AG09309 (cell line): ENCODE measurements at places on chromosomes 1 and 21.
A peak's percentile ranks its signal among the peaks of the same experiment; 100 is the strongest.

- no peak for DNase-seq
These were observed 156.2 kb upstream of the RGS18 start for GRCh38 chr1:192002063-192002462.

GRCh38 chr21:43832648-43833047 is 32.4 kb upstream of the AGPAT3 start:
- no peak for DNase-seq

DNA sequence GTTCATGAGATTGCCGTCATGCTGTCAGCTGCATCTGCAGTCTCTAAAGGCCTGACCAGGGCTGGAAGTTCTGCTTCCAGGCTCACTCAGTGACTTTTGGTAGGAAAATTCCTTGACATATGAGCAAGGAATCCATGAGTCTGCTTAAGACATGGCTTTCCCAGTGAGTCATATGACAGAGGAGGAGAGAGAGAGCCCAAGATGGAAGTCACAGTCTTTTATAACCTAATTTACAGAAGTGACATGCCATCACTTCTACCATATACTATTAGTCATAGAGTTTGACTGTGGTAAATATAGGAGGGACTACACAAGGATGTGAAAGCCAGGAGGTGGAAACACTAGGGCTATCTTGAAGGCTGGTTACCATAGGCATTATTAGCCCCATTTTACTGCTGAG is 115.2 kb downstream of the ROR1 start:
- DNase-seq = no peak

- no peak for DNase-seq
These were observed 127.8 kb downstream of the RERE start for GRCh38 chr1:8689431-8690252.

DNA sequence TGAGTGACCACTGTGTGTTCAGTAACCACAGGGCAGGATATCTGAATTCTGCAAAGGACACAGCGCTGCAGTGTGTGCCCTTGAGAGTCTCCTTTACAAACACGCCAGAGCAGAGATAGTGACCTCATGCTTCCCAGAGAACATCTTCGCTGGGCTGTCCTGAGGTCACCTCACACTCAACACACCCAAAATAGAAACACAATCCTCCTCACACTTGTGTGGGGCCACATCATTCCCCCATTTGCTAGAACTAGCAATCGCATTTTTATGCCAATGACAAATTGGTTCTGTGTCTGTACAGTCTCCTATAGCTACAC is 140.1 kb upstream of the NRIP1 start:
- no peak for DNase-seq

GRCh38 chr1:166350490-166350889 is 183.7 kb upstream of the FAM78B start:
- DNase-seq = no peak

GRCh38 chr1:48499211-48499735 is 27.3 kb upstream of the SPATA6 start:
- DNase-seq = no peak

GRCh38 chr1:25856856-25857255 is 2.4 kb downstream of the AUNIP start:
- DNase-seq = no peak

DNA sequence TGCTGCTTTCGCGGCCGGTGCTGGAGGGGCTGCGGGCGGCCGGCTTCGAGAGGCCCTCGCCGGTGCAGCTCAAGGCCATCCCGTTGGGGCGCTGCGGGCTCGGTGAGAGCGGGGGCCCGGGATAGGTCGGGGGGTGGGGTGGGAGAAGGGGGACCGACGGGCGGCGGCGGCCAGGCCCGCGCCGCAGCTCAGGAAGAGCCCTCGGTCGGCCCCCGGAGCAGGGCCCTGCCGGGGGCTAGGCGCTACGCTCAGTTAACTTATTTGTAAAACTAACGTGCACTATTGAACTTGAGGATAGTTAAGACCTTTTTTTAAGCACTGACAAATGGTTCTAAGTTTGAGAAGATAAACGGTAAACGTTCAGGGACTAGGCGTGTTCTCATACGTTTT is 418 bp downstream of the DDX20 start:
- no peak for DNase-seq

- peak; percentile 74 for DNase-seq
These were observed 39.9 kb upstream of the BACH1 start for GRCh38 chr21:29258626-29259338.

- no peak for DNase-seq
These were observed 422 bp upstream of the RSBN1 start for GRCh38 chr1:113812661-113813135.

GRCh38 chr1:110319332-110320167 is 19.6 kb upstream of the RBM15 start:
- no peak for DNase-seq

DNA sequence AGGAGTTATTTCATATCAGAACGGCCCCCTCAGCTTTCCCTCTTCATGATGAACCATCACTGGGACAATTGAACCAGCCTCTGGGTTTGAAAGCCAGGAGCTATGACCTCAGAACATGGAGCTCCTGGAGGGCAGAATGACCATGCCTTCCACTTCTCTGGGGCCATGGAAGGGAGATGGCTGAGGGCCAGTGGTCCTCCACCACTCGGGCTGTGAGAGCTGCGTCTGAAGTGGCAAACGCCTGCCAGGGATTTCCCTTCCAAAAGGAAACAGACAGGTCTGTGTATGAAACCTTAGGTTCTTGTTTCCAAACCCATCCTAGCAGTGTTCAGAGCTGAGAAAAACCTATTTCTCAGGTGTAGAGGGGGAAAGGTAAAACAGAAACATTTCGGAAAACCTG is 22.5 kb downstream of the PKP1 start:
- DNase-seq = no peak

- DNase-seq = no peak
These were observed 84.2 kb downstream of the CCDC185 start for GRCh38 chr1:223477456-223477855.

DNA sequence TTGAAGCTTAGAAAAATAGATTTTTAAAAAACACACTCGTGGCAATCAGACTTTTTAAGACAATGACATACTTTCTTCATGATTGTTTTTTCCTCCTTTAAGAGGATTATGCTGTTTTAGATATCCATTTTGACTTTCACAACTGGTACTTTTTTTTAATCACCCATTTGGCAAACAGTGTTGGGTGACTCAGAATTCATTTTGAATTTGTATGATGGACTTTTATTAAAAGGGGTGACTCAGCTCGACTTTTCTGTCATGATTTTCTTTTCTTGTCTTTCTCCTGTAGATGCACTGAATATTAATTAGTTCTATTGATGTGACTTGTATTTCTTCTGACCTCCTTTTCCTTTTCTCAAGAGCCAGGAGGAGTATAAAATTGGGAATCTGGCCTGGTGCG is 44.7 kb downstream of the FMN2 start:
- DNase-seq = no peak

DNA sequence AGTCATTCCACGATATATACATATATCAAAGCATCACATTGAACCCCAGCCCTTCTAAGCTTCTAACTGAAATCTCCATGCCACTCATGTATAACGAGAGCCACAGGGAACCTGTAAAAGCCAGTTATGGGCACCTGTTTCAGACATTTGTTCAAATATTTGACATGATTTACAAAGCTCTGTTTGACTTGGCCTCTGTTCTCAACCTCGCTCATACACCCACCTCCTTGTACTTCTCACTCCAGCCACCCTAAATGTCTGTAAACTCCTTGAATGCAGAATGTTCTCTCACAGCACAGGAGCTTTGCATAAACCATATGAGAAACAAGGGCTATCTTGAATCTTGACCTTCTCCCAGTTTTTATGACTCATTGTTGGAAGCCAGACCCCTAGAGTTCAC is 36.9 kb upstream of the CD2 start:
- DNase-seq = no peak

DNA sequence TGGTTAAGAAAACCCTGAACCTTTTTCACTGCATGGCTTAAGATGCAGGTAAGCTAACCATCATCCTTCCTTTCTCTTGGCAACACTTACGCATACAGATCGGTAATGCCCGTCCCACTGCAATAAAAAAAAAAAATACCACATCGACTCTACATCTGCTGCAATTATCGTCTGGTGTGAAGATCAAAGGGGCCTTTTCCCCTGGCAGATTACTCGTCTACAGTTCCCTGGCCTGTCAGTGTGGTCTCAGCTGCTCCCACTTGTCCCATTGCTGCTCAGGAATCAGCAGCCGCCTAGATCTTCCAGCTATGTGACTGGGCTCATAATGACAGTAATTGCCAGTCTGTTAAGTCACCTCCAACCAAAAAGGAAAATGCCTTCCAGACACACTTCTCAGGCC is 133.1 kb downstream of the SETD4 start:
- DNase-seq = no peak

DNA sequence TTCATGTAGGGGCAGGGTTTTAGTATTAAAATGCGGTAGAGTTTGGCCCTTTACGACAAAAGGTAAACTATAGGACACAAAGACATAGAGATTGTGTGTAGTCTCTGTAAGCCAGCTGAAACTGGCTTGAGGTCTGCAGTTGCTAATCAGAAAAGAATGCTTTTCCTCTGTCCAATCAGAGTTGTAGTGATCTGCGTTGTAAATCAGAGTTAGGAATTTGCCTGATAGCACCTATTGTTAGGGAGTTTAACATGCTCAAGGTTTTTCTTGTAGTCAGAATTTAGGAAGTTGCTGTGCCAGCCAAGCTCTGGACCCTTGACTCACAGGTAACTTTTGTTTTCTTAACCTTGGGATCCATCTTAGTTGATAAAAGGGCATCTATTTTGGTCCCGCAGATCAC is 61.2 kb upstream of the VTCN1 start:
- no peak for DNase-seq

- no peak for DNase-seq
These were observed 68.3 kb downstream of the MPZL1 start for GRCh38 chr1:167790117-167790516.

DNA sequence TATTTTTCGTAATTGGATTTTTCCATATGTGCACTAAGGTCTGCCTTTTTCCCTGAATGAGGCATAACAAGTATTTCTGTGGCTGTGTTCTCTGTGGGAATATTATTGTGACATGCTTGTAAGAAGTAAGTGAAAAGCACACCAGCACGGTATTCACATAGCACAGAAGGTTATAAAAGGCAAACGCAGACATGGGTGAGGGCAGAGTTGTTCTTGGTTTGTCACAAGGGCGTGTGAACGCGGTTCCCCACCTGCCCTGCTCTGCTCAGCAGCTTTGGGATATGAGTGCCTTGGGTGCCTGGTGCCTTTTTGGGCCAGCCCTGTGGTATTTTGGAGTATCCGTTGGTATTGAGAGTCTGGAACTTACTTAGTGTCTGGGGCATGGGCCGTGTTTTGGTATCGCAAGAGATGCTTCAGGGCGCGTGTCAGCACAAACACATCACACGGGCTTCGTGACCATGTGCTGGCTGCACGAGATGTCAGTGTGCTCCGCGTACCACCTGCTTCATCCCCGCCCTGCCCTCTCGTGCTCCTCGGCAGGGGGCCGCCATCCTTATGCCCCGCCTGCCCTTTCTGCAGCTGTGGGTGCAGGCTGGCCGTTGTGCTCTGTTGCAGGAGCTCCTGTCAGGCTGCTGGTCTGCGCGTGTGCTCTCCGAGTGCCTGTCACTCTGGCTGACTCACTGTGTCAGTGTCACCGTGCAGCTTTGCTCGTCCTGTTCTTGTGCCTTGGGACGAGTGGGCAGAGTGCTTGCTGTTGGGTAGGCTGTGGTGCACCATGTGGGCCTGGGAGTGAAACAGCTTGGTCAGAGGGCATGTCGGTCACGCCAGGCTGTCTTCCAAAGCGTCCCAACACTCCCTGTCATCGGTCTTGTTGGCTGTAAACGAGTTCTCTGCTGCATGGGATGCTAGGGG is 15.0 kb downstream of the SKI start:
- no peak for DNase-seq

- no peak for DNase-seq
These were observed 10.3 kb downstream of the SIM2 start for GRCh38 chr21:36709030-36709867.

- no peak for DNase-seq
These were observed 31.0 kb downstream of the IL12RB2 start for GRCh38 chr1:67338642-67339041.

DNA sequence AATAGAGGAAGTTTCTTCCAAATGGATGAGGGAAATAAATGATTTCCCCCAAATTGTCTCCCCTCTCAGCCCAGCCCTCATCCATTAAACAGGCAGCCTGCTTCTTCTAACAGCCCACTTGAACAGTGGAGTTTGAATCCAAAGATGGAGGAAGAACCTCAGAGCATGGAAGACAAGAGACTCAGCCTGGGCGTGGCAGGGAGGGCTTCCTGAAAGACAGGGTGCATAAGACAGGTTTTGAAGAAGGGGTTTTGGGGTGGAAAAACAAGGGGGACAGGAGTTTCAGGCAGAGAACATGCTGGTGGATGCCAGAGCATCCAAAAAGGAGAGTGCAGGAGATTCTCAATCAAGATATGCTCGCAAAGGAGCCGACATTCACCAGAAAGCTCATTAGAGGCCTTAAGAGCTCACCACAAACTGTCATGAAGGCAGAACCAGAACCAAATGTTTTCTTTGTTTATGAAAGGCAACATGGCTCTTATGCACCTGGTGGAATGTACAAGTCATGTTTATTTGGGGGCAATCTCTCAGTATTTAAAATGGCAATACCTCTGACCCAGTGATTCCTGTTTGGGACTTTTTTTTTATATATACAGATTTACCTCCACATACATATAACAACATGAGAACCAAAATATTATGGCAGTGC is 26.5 kb upstream of the TSPEAR start:
- DNase-seq = no peak

DNA sequence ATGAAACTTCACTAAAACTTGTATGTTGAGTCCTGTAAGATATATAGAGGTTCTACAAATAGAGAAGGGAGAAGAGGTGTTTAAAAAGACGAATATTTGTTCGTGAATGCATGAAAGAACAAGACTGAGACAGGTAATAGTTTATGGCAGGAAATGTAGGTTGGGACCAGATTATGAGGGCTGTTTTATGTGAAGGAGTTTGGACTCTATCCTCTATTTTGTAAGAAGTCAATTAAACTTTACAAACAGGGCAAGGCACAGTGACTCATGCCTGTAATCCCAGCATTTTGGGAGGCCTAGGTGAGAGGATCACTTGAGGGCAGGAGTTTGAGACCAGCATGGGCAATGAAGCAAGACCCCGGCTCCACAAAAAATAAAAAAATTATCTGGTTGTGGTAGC is 5.7 kb downstream of the SLC35A3 start:
- no peak for DNase-seq

GRCh38 chr1:53115403-53116306 is 26.8 kb downstream of the SLC1A7 start:
- no peak for DNase-seq

DNA sequence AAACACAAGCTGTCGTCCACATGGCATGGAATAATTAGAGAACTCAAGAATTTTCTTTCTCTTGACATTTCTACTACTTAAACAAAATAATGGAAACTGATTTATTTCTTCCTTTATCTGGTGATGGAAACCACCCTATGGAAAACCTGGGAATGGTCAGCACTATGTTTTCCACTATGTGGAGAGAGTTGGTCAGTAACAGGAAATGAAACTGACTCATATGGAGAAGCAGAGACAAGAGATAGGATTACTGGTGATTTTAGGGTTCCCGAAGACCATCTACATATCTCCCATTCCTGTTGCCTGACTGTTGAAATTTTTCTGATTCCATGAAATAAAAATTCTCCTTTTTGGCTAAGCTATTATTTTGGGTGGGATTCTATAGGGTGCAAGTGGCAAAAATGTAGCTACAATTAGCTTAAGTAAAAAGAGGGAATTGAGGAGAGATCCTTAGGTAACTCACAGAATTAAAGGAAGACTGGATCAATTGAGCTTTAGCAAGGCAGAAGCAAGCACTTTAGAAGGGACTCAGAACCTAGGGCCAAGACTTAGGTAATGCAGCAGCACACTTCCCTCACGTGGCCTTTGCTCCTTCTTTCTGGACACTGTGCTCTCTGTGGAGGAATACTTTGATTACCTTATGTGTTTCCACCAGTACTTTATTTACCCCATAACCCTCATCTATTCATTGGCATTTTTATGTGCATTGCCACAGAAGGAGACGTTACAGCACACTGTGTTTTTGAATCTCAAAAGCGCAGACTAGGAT is 89.6 kb downstream of the LEPR start:
- no peak for DNase-seq
